ENCODE measurements at places on chromosomes 12 and 14. TPM values are rescaled to one million over a fixed set of nuclear protein-coding genes. Genes with fewer than 3 reads are reported as not detected.
A peak's percentile ranks its signal among the peaks of the same experiment; 100 is the strongest.

Gene OTX2
- not detected for total RNA-seq

GRCh38 chr12:117875744-117876435, 92.9 kb downstream of the KSR2 start:
- no peak for DNase-seq
- no peak overlapping the region for H3K27ac ChIP-seq
- no peaks in the 10 kb centered on the region for H3K27me3 ChIP-seq
- peaks cover 7% of the 10 kb centered on the region for H3K4me1 ChIP-seq
- no peak overlapping the region for H3K4me3 ChIP-seq
- H3K36me3 ChIP-seq = no peaks in the 10 kb centered on the region

DNA sequence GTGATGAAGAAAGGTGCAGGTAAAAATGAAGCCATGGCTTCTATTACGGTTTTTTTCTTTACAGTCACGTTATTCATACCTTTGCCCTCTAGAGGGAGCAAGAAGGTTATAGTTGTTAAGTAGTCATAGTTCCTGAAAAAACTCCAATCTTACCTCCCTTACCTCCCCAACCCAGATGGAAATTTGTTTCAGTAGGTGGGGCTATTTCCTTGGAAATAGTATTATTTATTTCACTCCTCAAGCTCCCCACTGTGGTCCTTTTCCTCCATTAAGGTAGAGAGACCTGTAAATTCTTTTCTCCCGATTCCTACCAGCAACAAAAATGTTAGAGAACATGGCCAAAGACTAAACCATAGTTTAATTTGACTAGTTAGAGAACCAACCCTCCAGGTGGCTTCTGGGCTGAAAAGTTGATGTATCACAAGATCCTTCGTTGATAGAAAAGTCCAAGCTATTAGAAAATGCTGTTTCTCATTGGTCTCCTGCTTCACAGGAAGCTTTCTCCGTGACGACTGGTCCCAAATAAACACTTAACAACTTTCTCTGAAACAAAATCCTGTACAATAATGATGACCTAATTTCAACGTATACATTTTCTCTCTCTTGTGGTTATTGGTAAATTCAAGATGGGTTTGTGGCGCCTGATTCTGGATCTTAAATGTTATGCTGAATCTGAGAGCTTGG, 43.5 kb downstream of the TMX1 start:
- H3K4me3 ChIP-seq = no peak overlapping the region
- peak; percentile 36 for DNase-seq
- no peaks in the 10 kb centered on the region for H3K27me3 ChIP-seq
- no peaks in the 10 kb centered on the region for H3K4me1 ChIP-seq
- H3K36me3 ChIP-seq = peaks cover 17% of the 10 kb centered on the region
- H3K27ac ChIP-seq = no peak overlapping the region

DNA sequence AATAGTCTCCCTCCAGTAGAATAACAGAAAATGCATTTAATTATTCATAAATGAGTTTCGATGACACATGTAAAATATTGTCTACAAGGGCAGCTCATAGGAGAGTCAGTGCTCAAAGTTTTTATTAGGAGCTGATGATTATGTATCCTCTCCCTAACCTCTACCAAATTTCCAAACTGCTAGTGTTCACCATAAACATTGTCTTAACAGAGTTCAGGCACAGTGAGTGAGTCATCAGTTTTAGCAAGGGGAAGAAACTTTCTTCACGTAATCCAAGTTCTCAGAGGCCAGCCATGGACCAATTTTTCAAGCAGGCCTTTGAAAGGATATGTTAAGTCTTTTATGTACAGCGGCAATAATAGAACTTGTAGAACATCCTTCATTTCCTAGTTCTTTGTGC, 649.2 kb upstream of the MIS18BP1 start:
- DNase-seq = no peak
- no peaks in the 10 kb centered on the region for H3K27me3 ChIP-seq
- no peak overlapping the region for H3K27ac ChIP-seq

GRCh38 chr12:49138587-49138986, 7.4 kb upstream of the TUBA1B start:
- H3K4me1 ChIP-seq = peaks cover 4% of the 10 kb centered on the region
- no peaks in the 10 kb centered on the region for H3K36me3 ChIP-seq
- no peak for DNase-seq
- H3K27ac ChIP-seq = no peak overlapping the region
- no peak overlapping the region for H3K4me3 ChIP-seq
- no peaks in the 10 kb centered on the region for H3K27me3 ChIP-seq

DNA sequence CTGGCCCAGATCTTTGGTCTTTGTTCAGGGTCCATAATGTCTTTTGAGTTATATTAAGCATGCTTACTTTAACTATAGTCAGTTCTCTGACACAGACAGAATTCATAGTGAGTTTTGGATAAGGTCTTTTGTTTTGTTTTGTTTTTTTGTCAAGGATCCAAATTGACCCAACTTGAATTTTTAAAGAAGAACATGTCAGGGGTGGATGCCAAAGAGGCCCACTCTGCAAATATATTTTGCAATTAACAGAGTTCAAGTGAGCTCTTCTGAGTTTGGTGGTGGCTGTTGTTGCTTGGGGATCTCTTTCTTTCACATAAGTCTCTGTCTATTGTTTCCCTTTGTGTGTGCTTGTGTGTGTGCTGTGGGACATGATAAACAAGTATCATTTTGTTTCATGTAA, 34.4 kb upstream of the PMCH start:
- DNase-seq = no peak
- H3K27ac ChIP-seq = no peak overlapping the region
- no peaks in the 10 kb centered on the region for H3K27me3 ChIP-seq
- no peak overlapping the region for H3K4me3 ChIP-seq
- no peaks in the 10 kb centered on the region for H3K4me1 ChIP-seq

Gene OR4K5
- not detected for total RNA-seq

DNA sequence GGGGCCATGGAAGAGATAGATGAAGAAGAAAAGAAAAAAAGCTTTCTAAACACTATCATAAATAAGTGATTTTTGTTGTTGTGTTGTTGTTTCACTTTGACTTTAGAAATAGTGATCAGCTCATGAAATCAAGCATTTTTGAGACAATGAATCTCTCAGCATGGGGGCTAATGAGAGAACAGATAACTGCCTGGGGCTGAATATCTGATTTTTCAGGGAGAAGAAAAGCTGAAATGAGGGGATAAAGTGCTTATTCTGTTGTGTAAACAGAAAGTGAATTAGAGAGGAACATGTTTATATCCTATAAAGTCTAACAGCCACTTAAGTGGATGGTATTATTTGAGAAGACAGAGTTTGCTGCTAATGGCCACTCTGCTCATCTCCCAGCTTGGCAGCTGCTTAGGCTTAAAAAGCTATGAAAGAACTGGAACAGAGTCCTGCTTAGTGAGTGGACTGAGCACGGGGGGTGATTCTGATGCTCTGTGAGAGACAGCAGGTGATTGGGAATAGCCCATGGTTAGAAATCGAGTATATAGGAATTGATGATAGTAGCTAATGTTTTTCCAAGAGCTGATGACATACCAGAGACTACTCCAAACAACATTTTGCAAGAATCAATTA, 646.1 kb upstream of the TMEM132C start:
- H3K4me1 ChIP-seq = no peaks in the 10 kb centered on the region
- no peak for DNase-seq
- no peaks in the 10 kb centered on the region for H3K36me3 ChIP-seq
- no peak overlapping the region for H3K27ac ChIP-seq
- no peak overlapping the region for H3K4me3 ChIP-seq

GRCh38 chr12:17062267-17063036, 456.5 kb upstream of the LMO3 start:
- H3K36me3 ChIP-seq = no peaks in the 10 kb centered on the region
- no peak overlapping the region for H3K27ac ChIP-seq
- DNase-seq = no peak
- H3K4me3 ChIP-seq = no peak overlapping the region
